ENCODE measurements at places on chromosomes 12 and 14. TPM values are rescaled to one million over a fixed set of nuclear protein-coding genes. Genes with fewer than 3 reads are reported as not detected.

Gene CPNE6
- not detected for total RNA-seq

Gene STAT6
- total RNA-seq: 96.0 TPM

Gene RNFT2
- 2.7 TPM for total RNA-seq

Gene PTHLH
- 0.86 TPM for total RNA-seq

Gene OAS3
- 8.5 TPM for total RNA-seq

Gene MTRFR
- total RNA-seq: 11.1 TPM

Gene SLC6A15
- 2.3 TPM for total RNA-seq

Gene PPP1R36
- total RNA-seq: 0.67 TPM

Gene SCNN1A
- total RNA-seq: 0.65 TPM

Gene WSCD2
- total RNA-seq: not detected

Gene INHBC
- not detected for total RNA-seq

Gene NTN4
- 387 TPM for total RNA-seq

Gene NRL
- total RNA-seq: 1.1 TPM

Gene MAPK1IP1L
- total RNA-seq: 75.2 TPM

Gene ZDHHC22
- not detected for total RNA-seq

Gene MMP19
- 0.65 TPM for total RNA-seq

Gene TBX5
- total RNA-seq: not detected

Gene SNRPF
- total RNA-seq: 8.7 TPM

Gene ACSS3
- 0.19 TPM for total RNA-seq

Gene MUCL1
- total RNA-seq: not detected

Gene KCNC2
- not detected for total RNA-seq

Gene NGB
- not detected for total RNA-seq

Gene CLEC4C
- total RNA-seq: not detected

Gene CLEC6A
- not detected for total RNA-seq

Gene AGAP2
- 0.29 TPM for total RNA-seq

All from vein endothelial cell (primary cell).